ENCODE measurements at places on chromosomes 7 and 10. TPM values are rescaled to one million over a fixed set of nuclear protein-coding genes. Genes with fewer than 3 reads are reported as not detected.

DNA sequence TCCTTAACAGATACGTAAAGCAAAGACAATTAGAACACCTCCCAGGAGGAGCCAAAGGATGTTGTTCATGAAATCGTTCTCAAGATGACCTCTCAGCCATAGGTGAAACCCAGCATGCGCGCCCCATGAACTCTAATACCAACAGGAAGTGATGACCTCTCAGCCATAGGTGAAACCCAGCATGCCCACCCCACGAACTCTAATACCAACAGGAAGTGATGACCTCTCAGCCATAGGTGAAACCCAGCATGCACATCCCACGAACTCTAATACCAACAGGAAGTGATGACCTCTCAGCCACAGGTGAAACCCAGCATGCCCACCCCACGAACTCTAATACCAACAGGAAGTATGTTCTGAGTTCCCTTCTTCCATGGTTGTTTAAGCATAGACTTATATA, 205.2 kb upstream of the ADARB2 start:
- H3K27me3 ChIP-seq, result no peaks in the 10 kb centered on the region
- H3K4me1 ChIP-seq, result peaks cover 25% of the 10 kb centered on the region
- H3K4me3 ChIP-seq, result no peak overlapping the region
- no peaks in the 10 kb centered on the region for H3K36me3 ChIP-seq
- no peak for DNase-seq

The IL2RA gene
- 832 TPM for total RNA-seq

DNA sequence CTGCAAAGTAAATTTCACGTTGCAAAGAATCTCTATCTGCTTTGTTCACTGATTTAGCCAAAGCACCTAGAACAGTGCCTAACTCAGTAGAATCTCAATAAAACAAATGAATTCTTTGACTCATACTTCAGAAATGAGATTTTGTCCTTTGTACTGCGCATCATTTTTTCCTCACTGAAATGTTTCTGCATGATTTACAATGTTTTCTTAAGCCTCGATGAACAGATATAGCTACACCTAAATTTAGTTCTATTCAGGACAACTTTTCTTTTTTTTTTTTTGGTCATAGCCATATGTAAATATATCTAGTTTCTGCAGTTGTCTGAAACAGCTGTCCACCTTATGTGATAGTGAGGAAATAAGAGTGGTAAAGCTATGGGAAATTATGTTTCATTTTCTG, 15.3 kb downstream of the GNAT3 start:
- no peak overlapping the region for H3K4me3 ChIP-seq
- DNase-seq, result no peak
- no peaks in the 10 kb centered on the region for H3K4me1 ChIP-seq
- H3K36me3 ChIP-seq, result no peaks in the 10 kb centered on the region
- H3K27me3 ChIP-seq, result no peaks in the 10 kb centered on the region
- H3K27ac ChIP-seq, result no peak overlapping the region

- H3K27ac ChIP-seq, result no peak overlapping the region
- no peak overlapping the region for H3K4me3 ChIP-seq
- no peaks in the 10 kb centered on the region for H3K4me1 ChIP-seq
- DNase-seq, result no peak
These were observed 44.3 kb upstream of the INPP5A start for GRCh38 chr10:132493246-132493755.

GRCh38 chr10:12201543-12201942, 5.6 kb downstream of the CDC123 start:
- H3K27me3 ChIP-seq, result no peaks in the 10 kb centered on the region
- peak overlapping the region; percentile 77 for H3K27ac ChIP-seq
- peaks cover 47% of the 10 kb centered on the region for H3K36me3 ChIP-seq
- peak; percentile 56 for DNase-seq
- H3K4me3 ChIP-seq, result peak overlapping the region; percentile 10

DNA sequence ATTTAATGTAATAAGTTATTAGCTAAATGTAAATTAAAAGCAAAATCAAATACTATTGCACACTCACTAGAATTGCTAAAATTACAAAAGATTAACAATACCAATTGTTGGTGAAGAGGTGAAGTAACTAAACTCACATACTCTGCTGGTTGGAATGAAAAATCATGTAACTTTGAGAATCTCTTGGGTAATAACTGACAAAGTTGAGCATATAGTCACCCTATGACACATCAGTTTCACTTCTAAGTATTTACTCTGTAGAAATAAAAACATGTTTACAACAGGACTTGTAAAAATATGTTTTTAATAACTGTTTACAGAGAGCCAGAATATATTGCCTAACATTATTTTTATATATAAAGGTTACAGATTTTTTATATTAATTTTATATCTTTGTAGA, 33.6 kb downstream of the CNTNAP2 start:
- H3K27me3 ChIP-seq, result no peaks in the 10 kb centered on the region
- H3K4me3 ChIP-seq, result no peak overlapping the region
- no peak overlapping the region for H3K27ac ChIP-seq
- H3K36me3 ChIP-seq, result no peaks in the 10 kb centered on the region
- H3K4me1 ChIP-seq, result no peaks in the 10 kb centered on the region

The PKD2L1 gene
- not detected for total RNA-seq

- peaks cover 17% of the 10 kb centered on the region for H3K4me1 ChIP-seq
- DNase-seq, result no peak
- peaks cover 76% of the 10 kb centered on the region for H3K27me3 ChIP-seq
- H3K27ac ChIP-seq, result peak overlapping the region; percentile 32
These were observed 2.8 kb downstream of the SHH start for GRCh38 chr7:155809332-155809946.

GRCh38 chr7:116588225-116588624, 63.4 kb downstream of the CAV1 start:
- peaks cover 3% of the 10 kb centered on the region for H3K36me3 ChIP-seq
- H3K27ac ChIP-seq, result peak overlapping the region; percentile 9
- peaks cover 23% of the 10 kb centered on the region for H3K27me3 ChIP-seq
- no peak overlapping the region for H3K4me3 ChIP-seq

The ZNF503 gene
- total RNA-seq, result 0.35 TPM

DNA sequence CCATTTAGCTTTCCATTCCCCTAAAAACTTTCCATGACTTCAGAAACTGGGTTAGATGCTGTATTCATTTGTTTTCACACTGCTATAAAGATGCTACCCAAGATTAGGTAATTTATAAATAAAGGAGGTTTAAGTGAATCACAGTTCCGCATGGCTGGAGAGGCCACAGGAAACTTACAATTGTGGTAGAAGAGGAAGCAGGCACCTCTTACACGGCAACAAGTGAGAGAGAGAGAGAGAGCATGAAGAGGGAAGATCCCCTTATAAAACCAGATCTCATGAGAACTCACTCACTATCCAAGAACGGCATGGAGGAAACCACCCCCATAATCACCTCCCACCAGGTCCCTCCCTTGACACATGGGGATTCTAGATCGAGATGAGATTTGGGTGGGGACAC, 336.8 kb downstream of the TFEC start:
- DNase-seq, result no peak
- H3K4me3 ChIP-seq, result no peak overlapping the region
- peaks cover 4% of the 10 kb centered on the region for H3K4me1 ChIP-seq
- H3K27me3 ChIP-seq, result no peaks in the 10 kb centered on the region

The MUC3A gene
- total RNA-seq, result not detected

DNA sequence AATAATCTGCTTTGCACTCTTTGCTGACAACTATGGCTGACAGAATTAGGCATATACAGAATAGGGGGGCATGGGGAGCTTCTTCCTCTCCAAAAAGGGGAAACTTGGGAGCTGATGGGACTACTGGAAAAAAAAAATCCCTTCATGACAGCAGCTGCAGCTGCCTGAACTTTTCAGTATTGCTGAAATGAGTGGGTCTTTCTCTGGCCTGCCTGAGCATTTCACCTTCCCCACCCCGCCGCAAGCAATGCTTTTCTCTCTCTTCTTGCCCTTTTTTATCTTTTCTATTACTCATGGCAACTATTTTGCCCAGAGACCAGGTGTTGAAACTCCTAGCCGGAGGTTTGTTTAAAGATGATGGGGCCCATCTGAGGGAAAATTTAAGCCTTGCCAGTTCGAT, 244.9 kb downstream of the SEMA3D start:
- no peaks in the 10 kb centered on the region for H3K27me3 ChIP-seq
- H3K4me1 ChIP-seq, result no peaks in the 10 kb centered on the region
- no peaks in the 10 kb centered on the region for H3K36me3 ChIP-seq
- H3K4me3 ChIP-seq, result no peak overlapping the region
- H3K27ac ChIP-seq, result no peak overlapping the region

The RBP4 gene
- not detected for total RNA-seq

The IDI2 gene
- total RNA-seq, result not detected

DNA sequence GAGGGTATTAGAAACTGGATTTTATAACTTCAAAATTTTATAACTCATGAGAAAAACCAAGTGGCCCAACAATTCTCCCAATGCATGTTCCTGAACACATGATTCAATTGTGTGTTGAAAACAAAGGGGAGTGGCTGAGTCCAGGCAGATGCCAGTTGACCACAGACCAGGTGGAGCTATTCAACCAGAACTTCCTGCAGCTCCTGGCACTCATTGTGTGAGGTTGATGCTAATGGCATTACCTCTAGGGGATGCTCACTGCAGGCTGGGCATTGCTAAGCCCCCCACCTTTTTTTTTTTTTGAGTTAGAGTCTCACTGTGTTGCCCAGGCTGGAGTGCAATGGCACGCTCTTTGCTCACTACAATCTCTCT, 20.3 kb downstream of the MYOF start:
- no peak overlapping the region for H3K4me3 ChIP-seq
- peaks cover 22% of the 10 kb centered on the region for H3K4me1 ChIP-seq
- H3K36me3 ChIP-seq, result peaks cover 5% of the 10 kb centered on the region
- no peaks in the 10 kb centered on the region for H3K27me3 ChIP-seq
- peak overlapping the region; percentile 4 for H3K27ac ChIP-seq
- peak; percentile 45 for DNase-seq

DNA sequence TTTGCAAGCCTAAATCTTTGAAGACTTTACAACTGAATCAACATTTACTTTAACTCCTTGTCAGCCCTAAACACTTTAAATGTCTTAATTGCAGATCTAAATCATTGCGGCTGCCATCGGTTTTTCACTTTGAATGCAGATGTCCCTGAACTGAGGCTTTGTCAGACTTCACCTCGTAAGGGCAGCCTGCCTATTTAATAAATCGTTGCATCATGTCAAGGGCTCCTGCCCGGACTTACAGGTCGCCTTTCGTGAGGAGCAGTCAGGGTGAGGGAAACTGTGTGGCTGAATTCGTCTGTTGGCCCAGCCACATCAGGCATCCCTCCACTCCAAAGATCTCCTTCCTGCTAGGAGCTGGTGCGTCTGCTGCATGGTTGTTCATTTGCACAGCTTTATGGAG, 368.2 kb upstream of the NPVF start:
- peaks cover 15% of the 10 kb centered on the region for H3K4me1 ChIP-seq
- H3K36me3 ChIP-seq, result no peaks in the 10 kb centered on the region
- H3K4me3 ChIP-seq, result no peak overlapping the region
- no peak for DNase-seq
- peaks cover 40% of the 10 kb centered on the region for H3K27me3 ChIP-seq

DNA sequence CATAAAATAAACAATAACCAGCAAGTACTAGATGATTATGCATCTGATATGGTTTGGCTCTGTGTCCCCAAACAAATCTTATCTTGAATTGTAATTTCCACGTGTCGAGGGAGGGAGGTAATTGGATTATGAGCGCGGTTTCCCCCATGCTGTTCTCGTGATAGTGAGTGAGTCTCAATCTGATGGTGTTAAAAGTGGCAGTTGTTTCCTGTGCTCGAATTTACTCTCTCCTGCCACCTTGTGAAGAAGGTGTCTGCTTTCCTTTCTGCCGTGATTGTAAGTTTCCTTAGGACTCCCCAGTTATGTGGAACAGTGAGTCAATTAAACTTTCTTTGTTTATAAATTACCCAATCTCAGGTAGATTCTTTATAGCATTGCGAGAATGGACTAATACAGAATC, 15.1 kb downstream of the CNTNAP2 start:
- DNase-seq, result no peak
- H3K4me3 ChIP-seq, result no peak overlapping the region
- H3K36me3 ChIP-seq, result no peaks in the 10 kb centered on the region
- no peaks in the 10 kb centered on the region for H3K27me3 ChIP-seq
- no peaks in the 10 kb centered on the region for H3K4me1 ChIP-seq

GRCh38 chr10:45602082-45602730, 70.4 kb downstream of the ZFAND4 start:
- H3K36me3 ChIP-seq, result peaks cover 12% of the 10 kb centered on the region
- no peak overlapping the region for H3K4me3 ChIP-seq
- no peak overlapping the region for H3K27ac ChIP-seq

DNA sequence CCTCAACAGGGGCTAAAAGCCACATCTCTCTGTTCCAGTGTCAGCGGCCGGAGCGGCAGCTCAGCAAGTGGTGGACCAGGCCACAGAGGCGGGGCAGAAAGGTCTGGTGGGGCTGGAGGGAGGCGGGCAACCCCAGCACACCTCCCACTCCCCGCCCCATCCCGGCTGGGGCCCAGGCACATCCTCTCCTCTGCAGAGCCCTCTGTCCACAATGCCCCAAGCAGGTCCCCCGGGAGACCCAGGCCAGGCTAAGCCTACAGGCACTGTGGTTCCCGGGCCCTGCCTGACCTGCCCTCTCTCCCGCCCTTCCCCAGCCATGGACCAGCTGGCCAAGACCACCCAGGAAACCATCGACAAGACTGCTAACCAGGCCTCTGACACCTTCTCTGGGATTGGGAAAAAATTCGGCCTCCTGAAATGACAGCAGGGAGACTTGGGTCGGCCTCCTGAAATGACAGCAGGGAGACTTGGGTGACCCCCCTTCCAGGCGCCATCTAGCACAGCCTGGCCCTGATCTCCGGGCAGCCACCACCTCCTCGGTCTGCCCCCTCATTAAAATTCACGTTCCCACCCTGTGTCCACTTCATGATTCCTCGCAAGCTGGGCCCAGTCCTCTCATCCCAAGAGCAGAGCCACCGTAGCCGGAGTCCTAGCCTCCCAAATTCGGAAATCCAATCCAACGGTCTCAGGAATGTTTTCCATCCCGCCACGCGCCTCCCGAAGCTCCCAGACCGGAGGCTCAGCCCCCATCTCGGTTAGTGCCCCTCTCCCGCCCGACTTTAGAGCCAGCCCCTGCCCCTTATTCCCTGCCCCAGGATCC, 2.1 kb downstream of the ADIRF start:
- H3K27ac ChIP-seq, result peak overlapping the region; percentile 45
- peaks cover 34% of the 10 kb centered on the region for H3K27me3 ChIP-seq
- no peaks in the 10 kb centered on the region for H3K36me3 ChIP-seq
- peaks cover 31% of the 10 kb centered on the region for H3K4me1 ChIP-seq

GRCh38 chr10:43263551-43264343, 3.1 kb downstream of the RASGEF1A start:
- no peak overlapping the region for H3K4me3 ChIP-seq
- H3K27ac ChIP-seq, result no peak overlapping the region
- no peaks in the 10 kb centered on the region for H3K36me3 ChIP-seq
- H3K27me3 ChIP-seq, result peaks cover 38% of the 10 kb centered on the region
- DNase-seq, result peak; percentile 40

The NPS gene
- not detected for total RNA-seq

The RAMP3 gene
- total RNA-seq, result not detected

Measured in activated CD8-positive, alpha-beta memory T cell treated with anti-CD3 and anti-CD28 coated beads, Interleukin-2, amount 10 ng/mL, durations not matched to agents 7 days and 5 days (primary cell).